ENCODE measurements at places on chromosomes 5 and 9.

GRCh38 chr5:21672911-21673310 lies 1180.2 kb downstream of the CDH12 start:
- no peak for DNase-seq

GRCh38 chr9:76378367-76379073 lies 15.7 kb downstream of the RFK start:
- no peak for DNase-seq

GRCh38 chr9:125747053-125747764 lies at the start of gene PBX3:
Gene PBX3, plus strand, starts transcription at chr9:125747373.
- no peak for DNase-seq

GRCh38 chr9:10999646-11000045 lies 386.8 kb upstream of the PTPRD start:
- no peak for DNase-seq

DNA sequence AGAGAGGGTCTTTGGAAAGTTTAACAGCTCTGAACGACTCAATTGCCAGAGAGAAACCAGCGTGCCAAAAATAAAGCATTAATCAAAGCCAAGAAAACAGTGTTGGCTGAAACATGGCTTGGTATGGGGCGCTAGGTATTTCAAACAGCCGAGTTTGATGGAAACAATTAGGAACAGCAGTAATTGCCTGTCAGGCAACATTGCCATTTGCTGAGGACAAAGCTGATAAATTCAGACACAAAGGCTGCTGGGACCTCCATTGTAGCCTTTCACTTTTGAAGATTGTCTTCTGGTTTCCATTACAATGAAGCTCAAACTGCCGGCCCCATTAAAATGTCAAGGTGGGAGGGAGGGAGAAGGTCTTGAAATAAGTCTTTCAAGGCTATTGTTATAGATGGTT lies 125.4 kb upstream of the SPDL1 start:
- DNase-seq: no peak

GRCh38 chr9:9912459-9912858 lies 700.3 kb downstream of the PTPRD start:
- DNase-seq: no peak

DNA sequence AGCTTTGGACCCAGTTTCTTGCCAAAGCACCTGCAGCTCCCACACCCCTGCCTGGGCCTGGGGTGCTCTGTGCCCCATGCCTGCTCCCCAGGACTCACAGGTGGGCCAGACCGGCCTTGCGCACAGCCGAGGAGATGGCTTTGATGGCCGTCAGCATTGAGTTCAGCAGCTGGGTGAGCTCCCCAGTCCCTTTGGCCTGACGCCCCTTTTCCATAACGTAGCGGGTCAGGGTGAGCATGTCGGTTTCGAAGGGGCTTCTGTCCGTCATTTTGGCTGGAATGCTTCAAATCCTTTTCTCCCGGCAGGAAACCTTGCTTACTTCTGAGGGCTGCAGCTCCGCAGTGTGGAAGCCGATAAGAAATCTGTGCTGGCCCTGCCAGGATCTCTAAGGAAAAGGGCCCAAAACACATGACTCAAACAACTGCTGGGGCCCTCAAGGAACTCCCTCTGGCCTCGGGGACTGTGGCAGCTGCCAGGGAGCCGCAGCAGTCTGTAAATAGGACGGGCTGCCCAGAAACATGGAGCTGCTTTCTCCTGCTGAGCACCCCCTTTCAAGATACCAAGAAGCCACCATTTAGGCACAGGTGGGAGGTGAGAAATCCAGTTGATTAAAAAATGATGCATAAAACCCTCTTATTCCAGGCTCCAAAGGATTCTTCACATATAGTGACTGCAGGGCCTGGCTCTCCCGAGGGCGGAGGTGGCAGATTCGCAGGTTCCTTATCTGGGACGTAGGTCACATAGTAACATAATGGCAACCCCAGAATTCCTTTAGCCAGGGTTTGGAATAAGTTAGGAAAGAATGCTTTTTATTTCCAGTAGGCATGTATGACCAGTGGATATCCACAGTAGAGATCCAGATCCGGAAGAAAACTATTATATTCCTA lies at the start of gene FBP2:
Gene FBP2, minus strand, starts transcription at position 366 of the 887 bp plus-strand sequence. Its CDS starts 98 bp downstream, at position 268.
- no peak for DNase-seq

- DNase-seq: no peak
Observed at GRCh38 chr9:114271556-114272510, 51.1 kb upstream of the ORM1 start.

All from right renal pelvis (tissue), 4 donors.